ENCODE measurements at places on chromosomes 7 and 10.

GRCh38 chr7:24422441-24423010 is 138.5 kb downstream of the NPY start:
- DNase-seq: no peak

GRCh38 chr10:61764486-61764885 is 101.8 kb downstream of the CABCOCO1 start:
- no peak for DNase-seq

DNA sequence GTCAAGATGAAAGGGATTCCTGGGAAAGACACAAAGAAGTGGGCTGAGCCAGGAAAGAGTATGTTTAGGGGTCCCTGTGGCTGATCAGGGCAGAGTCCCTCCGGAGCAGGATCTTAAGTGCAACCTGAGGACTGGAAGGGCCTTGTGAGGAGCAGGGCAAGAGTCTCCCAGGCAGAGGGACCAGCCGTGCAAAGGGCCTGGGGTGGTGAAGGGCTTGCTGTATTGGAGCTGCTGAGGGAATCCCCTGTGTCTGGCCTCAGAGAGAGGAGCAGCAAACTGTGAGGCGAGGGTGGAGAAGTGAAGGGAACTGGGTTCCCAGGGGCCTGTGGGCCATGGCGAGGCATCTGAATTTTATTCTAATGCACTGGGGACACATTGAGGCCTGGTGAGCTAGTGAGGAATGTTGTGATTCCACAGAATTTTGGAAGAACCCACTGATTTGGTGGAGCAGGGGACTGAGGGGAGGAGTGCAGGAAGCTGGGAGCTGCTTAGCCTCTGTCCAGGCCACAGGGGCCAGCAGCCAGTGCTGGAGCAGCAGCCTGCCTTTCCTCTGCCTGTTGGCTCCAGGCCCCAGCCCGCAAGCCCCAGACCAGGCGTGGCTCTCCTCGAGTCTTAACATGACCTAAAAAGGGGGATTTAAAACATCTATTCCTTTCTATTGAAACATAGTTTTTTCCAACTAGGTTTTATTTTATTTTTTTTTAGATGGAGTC is 138.4 kb upstream of the IGFBP3 start:
- peak; percentile 53 for DNase-seq

- DNase-seq: no peak
These were observed 18.4 kb downstream of the ARL4A start for GRCh38 chr7:12705878-12706277.

DNA sequence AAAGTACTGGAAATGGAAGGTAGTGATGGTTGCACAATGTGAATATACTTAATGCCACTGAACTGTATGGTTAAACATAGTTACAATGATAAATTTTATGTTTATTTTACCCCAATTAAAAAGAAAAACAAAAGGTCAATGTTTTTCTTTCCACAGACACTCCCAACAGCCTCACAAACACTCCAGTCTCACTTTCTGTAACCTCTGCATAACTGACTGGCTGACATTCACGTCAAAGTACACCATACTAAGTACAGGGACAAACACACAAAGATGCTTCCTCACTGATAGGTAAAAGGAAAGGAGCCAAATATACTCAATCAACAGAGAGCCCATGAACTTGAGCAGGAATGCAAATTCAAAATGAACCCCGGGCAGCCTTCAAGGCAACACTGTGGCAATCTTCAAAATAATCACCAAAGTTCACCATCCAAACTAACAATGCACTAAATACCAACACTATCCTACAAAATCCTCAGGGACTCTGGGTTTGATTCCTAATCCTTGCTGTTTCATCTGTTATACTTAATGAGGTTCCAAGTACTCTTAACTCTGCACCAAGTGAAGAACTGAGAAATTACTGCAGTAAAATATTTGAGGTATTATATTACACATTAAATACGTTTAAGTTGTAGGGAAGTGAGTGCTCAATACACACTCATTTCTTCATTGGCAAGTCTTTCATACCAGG is 90.8 kb downstream of the ARMH3 start:
- no peak for DNase-seq

GRCh38 chr10:70758757-70759514 is 26.2 kb downstream of the TBATA start:
- peak; percentile 72 for DNase-seq

GRCh38 chr7:144534196-144534595 is 130.7 kb upstream of the NOBOX start:
- no peak for DNase-seq

DNA sequence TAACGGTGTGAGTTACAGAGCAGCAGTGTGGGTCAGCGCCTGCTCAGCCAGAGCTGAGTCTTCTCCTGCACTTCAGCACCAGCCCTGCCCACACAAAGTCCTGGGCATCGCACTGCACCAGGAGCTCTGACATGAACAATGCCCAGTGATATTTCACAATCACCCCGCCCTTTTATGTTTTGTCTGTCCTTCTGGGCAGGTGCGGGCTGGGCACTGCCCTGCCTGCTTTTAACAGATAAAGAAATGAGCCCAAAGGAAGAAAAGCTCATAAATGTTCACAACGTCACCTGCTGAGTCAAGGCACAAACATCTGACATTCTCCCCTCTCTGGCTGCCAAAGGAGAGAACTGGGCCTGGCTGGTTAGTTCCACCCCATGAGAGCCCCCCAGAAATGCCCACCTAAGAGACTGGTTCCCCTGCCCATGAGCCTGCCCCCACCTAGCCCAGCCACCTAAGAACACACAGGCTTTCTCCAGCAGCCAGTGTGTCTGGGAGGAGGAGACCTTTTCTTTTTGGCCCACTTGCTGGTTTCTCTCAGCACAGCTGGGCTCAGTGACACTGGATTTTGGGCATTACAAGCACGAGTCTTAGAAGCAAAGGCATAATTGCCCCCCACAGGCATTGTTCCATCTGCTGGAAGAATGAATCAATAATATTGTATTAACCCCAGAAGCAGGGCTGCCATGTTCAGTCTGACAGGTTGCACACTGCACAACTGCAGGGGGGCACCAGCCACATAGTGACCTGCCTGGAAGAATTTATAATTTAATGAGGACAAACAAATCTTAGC is 22.3 kb downstream of the CALML3 start:
- peak; percentile 7 for DNase-seq

DNA sequence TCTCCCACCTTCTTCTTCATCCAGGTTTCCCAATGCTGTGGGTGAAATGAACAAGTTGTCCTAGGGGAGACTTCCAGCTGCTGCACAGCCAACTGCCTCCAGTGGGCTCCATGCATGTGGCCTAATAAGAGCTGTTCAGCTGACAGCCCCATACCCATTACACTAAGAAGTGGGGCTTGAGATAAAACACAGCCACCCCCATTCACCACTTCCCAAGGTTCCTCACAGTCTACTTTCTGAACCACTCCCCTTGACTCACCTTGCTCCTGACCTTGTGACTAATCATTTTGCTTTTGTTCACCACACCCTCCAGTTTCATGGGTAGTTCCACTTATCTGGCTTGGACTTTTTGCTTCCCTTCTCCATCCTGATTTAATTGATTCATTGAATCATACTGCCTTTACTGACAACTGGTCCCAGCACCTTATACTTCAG is 119.3 kb downstream of the CABCOCO1 start:
- no peak for DNase-seq

GRCh38 chr7:85162721-85163120 is 24.1 kb downstream of the SEMA3D start:
- DNase-seq: no peak

DNA sequence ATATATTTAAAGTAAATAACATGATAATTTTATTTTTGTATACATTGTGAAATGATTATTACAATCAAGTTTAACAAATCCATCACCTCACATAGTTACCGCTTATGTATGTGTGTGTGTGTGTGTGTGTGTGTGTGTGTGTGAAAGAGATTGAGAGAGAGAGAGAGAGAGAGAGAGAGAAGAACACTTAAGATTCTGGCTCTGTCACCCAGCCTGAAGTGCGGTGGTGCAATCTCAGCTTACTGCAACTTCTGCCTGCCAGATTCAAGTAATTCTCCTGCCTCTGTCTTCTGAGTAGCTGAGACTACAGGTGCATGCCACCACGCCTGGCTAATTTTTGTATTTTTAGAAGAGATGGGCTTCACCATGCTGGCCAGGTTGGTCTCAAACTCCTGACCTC is 17.8 kb downstream of the LYZL1 start:
- no peak for DNase-seq

DNA sequence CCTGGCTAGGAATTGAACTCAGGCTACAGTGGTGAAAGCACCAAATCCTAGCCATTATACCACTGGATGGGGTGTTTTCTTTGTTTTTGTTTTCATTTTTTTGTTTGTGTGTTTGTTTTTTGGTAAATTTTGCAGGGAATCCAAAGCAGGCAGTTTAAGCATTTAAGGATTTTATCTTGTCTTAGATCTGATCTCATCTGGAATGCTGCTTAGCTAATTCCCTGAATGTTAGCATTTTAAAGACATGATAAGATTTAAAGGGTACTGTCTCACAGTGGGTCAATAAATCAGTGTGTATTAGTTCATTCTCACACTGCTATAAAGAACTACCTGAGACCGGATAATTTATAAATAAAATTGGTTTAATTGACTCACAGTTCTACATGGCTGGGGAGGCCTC is 5.6 kb upstream of the MKLN1 start:
- no peak for DNase-seq

DNA sequence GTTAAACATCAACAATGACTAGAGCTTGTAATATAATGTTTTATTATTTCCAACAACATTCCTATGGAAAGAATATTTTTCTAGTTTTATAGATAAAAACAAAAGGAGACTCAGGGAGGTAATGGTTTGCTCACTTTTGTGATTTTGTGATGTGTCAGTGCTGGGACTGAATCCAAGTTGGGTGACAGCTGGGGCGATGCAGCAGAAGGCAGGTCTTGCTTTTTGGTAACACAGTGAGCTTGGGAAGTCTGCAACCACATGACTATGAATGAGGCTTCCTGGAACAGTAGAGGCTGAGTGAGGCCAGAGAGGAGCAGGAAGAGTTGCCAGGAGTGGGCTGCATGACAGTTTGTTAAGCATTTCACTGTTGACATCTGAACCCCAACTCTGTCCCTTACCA is 4.9 kb upstream of the YKT6 start:
- DNase-seq: no peak

- no peak for DNase-seq
These were observed 952 bp downstream of the DNMBP start for GRCh38 chr10:100008708-100009282.

DNA sequence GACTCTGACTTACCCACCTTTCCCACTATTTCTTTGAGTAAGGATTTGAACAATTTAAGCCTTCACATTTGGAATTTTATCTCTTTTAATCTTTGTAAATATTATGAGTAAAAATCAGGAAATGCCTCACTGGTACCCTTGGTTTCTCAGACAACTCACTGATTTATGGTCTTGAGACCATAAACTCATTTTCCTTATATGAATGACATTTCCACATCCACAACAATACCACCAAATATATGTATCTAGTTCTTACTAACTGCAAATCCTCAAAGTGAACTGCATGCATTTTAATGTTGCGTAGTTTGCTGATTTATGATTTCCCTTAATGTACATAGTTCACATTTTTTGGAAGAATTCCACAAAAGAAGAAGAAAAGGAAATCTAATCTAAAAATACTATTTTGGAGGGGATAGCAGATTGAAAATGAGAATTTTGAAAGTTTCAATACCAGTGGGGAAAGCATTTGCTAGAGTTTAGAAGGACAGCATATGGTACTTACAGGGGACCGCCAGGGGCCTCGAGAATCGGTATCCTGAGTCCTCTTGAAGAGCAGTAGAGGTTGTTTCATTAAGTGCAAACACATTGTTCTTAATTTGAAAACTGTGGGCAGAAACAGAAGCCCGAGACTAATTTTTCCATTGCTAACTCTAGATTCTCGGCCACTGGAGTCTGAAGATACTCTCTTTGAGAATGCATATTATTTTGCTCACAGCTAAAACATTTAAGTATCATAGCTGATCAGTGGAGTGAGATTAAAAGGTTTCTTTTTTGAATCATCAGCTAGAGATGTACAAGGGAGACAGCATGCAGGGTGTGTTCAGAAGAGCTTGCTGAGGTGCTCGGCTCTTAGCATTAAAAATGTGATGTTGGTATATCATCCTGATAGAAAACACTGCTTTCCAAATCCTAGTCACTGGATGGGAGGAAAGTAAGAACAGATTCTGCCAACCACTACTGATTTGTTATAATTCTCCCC is 964.0 kb downstream of the GATA3 start:
- no peak for DNase-seq

GRCh38 chr10:1297566-1298301 is 241.5 kb downstream of the WDR37 start:
- DNase-seq: no peak

DNA sequence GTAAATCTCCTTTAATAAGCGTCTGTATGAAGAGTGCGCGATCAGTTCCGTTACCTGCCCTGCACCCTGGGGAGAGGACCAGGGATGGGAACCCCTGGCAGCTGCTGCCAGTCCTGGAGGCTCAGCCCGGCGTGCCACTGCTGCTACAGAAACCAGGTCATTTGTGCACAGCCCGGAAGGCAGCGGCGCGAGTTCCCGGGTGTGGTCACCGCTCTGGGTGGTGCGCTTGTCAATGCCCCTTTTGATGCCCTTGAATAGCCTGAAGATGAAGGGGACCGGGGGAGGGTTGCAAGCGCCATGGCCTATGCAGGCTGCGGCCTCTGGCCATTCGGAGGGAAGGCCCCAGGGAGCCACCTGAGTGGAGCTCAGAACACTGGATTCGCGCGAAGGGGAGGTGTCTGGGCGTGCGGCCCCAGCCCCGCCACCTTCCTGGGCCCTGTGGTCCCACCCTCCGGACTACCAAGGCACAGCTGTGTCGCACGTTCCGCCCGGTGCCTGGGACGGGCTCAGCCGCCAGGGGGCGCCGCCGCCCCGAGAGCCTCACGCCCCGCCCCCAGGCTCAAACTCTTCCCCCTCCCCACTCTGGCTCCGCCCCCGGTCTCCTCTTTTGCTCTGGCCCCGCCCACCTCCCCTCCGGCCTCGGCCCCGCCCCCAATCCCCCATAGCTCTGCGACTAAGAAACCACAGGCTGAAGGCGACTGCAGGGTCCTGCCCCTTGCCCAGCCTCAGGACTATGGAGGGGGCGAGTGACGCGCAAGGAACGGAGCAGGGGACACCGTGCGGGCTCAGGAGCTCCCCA is 16.5 kb downstream of the AP5Z1 start:
- DNase-seq: peak; percentile 72

DNA sequence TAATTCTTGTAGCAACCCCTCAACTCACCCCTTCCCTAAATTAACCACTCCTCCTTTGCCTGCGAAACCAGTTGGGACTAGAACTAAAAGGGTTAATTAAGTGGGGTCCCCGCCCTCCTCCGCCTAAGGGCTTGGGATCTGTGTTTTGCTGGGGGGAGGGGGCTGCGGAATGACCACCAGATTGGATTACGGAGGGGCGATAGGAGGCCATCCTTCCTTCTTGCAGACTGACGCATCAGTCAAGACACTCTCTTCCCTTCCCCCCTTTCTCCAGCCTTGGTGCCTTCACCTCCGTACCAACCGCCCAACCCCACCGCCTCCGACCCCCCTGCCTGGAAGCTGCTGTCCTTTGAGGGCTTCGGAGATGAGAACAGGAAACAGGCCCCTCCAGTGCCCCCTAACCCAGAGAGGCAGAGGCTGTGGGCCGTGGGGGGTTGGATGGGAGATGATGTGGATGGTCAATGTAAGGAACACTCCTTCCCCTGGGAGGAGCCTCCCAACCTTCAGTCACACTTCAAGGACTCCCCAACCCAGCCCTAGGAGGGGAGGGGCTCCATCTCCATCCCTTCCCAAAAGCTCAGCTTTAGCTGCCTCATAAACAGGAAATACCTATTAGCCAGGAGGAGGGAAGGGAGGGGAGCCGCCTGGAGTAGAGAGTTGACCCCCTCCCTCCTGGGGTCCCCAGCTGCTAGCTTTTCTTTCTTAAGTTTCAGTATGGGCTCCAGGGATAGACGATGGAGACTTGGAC is 997 bp upstream of the LDB1 start:
- peak; percentile 51 for DNase-seq
